ENCODE measurements at places on chromosomes 3 and 15.

DNA sequence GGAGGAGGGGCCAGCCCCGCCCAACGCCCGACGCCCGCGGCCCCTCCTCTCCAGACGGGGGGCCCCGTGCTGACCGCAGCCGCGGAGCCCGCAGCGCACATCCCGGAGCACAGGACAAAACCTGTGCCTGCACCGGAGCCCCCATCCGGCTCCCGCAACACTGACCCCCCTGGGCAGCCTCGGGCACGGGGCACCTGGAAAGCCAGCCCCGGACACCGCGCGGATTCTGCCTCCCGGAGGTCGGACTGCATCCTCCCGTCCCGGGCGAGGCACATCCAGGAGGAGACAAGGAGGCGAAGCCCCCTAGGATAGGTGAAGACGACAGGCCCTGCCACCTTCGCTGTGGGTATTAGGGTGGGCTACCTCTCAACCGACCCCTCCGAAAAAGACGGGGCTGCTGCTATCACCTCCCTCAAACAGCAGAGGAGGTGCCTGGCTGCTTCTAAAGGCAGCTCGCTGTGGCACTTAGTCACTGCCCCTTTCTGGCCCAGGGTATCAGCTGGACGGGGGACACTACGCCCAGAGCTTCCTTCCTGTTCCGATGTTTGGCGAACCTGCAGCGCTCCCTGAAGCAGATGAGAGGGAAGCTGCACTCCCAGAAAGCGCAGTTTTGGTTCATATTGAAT is 10.6 kb downstream of the XXYLT1 start:
- peak overlapping the region; percentile 68 for H3K27ac ChIP-seq
- H3K4me1 ChIP-seq, result peaks cover 19% of the 10 kb centered on the region
- H3K4me3 ChIP-seq, result peak overlapping the region; percentile 91
- H3K36me3 ChIP-seq, result no peaks in the 10 kb centered on the region
- no peaks in the 10 kb centered on the region for H3K27me3 ChIP-seq
- DNase-seq, result peak; percentile 35

GRCh38 chr3:196633555-196634151 is 5.8 kb upstream of the NRROS start:
- no peaks in the 10 kb centered on the region for H3K36me3 ChIP-seq
- no peak overlapping the region for H3K4me3 ChIP-seq
- H3K27me3 ChIP-seq, result no peaks in the 10 kb centered on the region
- H3K4me1 ChIP-seq, result peaks cover 31% of the 10 kb centered on the region
- H3K27ac ChIP-seq, result no peak overlapping the region
- DNase-seq, result no peak

DNA sequence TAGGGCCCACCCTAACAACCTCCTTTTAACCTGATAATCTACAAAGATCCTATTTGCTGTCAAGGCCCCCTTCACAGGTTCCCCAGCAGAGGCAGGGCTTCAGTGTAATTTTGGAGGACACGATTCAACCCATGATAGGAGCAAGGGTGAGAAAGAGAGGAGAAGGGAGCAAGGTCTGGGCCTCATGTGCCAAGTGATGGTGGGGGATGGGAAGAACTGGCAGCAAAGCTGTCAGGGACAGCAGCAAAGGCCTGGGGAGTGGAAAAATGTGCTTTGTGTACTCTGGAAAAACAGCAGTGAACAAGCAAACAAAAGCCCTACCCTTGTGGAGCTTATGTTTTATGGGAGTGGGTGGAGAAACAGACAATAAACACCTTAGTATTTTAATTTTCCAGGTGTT is 2.7 kb upstream of the GALNT15 start:
- H3K27me3 ChIP-seq, result no peaks in the 10 kb centered on the region
- no peak overlapping the region for H3K4me3 ChIP-seq
- DNase-seq, result no peak
- H3K27ac ChIP-seq, result no peak overlapping the region

DNA sequence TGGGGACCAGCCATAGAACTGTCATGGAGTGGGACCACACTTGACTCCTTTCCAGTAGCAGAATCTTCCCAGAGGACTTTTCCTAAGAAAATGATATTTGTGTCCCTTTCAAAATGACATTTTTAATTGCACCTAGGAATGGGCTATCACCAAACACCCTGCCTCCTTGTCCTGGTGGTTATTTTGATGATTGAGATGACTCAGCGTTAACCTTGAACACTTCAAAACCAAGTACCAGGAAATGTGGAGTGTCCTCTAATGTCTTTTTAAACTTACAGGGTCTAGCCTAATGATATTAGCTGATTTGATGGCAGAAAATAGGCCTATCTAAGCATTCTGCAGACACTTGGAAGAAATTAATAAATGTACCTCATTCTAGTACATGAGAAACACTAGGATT is 90.7 kb downstream of the HHLA2 start:
- H3K36me3 ChIP-seq, result no peaks in the 10 kb centered on the region
- no peaks in the 10 kb centered on the region for H3K27me3 ChIP-seq
- H3K4me1 ChIP-seq, result no peaks in the 10 kb centered on the region
- H3K4me3 ChIP-seq, result no peak overlapping the region
- H3K27ac ChIP-seq, result no peak overlapping the region

GRCh38 chr3:136332776-136333175 is 82.6 kb downstream of the PCCB start:
- DNase-seq, result no peak
- no peaks in the 10 kb centered on the region for H3K36me3 ChIP-seq
- no peak overlapping the region for H3K27ac ChIP-seq
- H3K27me3 ChIP-seq, result no peaks in the 10 kb centered on the region
- H3K4me3 ChIP-seq, result no peak overlapping the region
- no peaks in the 10 kb centered on the region for H3K4me1 ChIP-seq
